ENCODE measurements at places on chromosomes 5 and 9. TPM values are rescaled to one million over a fixed set of nuclear protein-coding genes. Genes with fewer than 3 reads are reported as not detected.

GRCh38 chr5:42467981-42468524 is 44.8 kb downstream of the GHR start:
- no peak for DNase-seq

DNA sequence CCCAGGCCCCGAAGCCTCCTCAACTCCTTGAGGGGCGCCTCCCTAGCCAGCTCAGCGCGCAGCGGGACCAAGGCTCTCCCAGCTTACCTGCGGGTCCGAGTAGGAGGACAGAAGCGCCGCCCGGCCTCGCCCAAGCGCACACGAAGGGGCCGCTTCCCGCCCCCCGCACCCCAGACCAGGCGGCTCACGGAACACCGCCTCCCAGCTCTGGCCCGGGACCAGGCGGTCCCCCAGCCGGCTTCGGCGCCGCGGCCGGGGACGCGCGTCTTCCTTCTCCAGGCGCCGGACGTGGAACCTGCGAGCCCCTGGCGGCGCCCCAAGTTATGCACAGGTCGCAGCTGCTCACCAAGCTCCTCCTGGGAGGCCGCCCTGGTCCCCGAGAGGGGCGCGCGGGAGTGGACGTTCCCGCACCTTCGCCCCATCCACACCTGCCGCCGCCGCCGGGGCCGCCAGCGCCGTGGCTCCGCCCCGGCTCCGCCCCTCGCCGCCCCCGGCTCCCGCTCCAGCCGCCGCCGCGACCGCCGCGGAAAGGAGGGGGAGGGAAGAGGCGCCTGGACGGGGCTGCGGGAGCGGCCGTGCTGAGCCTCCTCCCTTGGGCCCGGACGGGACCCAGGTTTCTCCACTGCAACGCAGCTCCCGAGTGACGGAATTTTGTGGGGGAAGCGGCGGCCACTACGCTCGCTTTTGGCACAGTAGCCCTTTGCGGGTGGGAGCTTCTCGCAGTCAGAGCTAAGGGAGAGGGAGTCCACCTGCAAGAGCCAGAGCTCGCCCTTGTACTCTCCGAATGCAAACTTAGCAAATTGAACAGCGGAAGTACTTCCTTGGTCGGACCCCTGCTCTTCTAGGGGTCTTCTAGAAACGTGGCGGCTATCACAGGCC is 77.5 kb upstream of the IFNE start:
- DNase-seq: peak; percentile 58

DNA sequence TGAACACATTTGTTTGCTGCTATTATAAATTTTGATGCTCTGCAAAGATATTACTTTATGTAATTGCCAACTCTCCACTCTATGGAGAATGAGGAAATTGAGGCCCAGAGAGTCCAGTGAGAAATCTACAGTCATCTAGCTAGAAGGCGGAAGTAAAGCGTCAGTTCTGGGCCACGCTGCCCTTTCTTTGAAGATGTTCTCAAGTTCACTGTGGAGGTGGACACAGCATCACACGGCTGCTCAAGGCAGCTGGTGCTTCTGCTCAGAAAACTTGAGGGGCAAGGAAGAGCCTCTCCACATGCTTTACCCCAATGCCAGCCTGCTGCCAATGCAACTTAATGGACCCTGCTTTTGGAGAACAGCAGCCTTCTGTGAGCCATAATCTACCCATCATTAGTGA is 96.3 kb downstream of the TTLL11 start:
- no peak for DNase-seq

- peak; percentile 79 for DNase-seq
Measured at GRCh38 chr5:138449501-138450239, 10.8 kb downstream of the REEP2 start.

- DNase-seq: peak; percentile 83
Measured at GRCh38 chr9:5587024-5587423, 41.9 kb upstream of the RIC1 start.

- DNase-seq: no peak
Measured at GRCh38 chr9:74444369-74444768, 52.8 kb upstream of the RORB start.

GRCh38 chr5:1536871-1537602 is 13.3 kb upstream of the LPCAT1 start:
- no peak for DNase-seq

DNA sequence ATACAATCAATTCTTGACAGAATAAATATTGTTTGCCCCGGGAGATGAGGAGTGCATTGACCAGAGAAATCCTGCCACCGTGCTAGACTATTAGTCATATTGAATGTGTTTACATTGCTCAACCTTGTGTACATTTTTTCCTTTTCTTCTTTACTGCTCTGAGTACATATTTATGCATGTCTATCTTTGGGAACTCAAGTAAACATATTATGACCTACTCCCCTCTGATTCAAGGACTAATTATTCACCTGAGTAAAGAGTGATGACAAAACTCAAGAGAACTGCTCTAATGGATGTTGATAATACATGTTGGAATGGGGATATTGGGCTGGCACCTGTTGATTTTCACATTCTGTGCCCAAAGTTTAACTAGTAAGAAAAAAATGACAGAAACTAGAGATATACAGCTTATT is 3.9 kb upstream of the SPINK1 start:
- DNase-seq: no peak

DNA sequence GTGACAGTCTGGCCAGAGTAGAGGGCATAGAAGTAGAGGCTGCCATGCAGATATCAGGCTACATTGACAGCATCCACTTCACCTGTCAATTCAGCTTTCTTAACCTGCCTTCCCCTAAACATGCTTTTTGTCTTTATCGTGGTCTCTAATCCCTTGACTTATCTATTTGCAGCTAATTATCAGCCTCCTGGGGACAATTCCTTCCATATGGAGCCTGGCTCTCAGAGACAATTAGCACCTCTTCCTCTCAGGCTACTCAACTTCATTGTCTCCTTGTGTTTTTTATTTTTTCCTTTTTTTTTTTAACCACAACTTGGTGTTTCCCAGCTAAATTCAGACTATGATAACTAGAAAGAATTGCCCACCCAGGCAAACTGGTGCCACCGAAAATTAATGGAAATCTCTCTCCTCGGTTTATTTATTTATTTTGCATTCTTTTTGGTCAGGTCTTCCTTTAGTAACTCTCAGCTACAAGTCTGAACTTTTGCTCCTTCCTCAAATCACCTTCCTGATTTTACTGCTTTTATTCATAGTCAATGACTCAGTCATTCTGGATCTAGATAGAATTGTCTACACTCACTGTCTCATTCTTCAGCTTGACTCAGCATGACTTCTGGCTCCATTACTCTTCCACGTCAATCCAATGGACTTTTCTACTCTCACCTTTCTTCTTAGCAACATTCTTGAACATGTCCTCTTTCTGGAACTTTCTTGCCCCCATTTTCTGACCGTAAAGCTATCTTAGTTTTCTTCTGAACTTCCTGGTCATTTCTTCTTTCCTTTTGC is 63.0 kb upstream of the BASP1 start:
- DNase-seq: peak; percentile 53

- no peak for DNase-seq
Measured at GRCh38 chr5:66671305-66671704, 75.1 kb downstream of the MAST4 start.

Gene FAM200C
- total RNA-seq: 5.6 TPM

DNA sequence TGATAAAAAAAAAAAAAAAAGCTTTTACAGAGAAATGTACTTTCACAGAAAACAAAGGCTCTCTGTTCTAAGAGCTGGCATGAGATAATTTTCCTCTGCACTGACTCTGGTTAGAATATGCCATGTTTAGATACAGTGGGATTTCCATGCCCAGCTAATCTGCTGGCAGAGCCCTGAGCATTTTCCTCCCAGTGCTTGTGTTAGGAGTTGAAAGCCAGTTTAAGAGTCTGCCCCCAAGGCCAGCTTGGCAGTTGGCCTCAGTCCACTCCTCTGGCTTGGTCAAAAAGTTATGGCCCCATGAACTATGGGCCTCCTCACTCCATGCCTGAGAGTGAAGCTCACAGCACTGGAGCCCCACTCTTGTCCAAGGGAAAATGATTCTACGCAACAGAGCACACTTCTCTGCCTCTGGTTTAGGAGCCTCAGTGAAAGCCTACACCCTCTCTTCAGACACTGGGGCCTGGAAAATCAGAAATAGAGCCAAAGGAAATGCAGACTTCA is 21.9 kb downstream of the MOCS2 start:
- no peak for DNase-seq

Gene IFNA21
- not detected for total RNA-seq

Gene ACOT12
- not detected for total RNA-seq

Gene CCL27
- total RNA-seq: not detected

Gene GOLPH3
- 65.3 TPM for total RNA-seq

Gene RNF183
- not detected for total RNA-seq

Gene IL3
- total RNA-seq: not detected

Gene TERT
- total RNA-seq: 177 TPM

GRCh38 chr5:5140479-5141338 is 579 bp downstream of the ADAMTS16 start:
- DNase-seq: no peak

DNA sequence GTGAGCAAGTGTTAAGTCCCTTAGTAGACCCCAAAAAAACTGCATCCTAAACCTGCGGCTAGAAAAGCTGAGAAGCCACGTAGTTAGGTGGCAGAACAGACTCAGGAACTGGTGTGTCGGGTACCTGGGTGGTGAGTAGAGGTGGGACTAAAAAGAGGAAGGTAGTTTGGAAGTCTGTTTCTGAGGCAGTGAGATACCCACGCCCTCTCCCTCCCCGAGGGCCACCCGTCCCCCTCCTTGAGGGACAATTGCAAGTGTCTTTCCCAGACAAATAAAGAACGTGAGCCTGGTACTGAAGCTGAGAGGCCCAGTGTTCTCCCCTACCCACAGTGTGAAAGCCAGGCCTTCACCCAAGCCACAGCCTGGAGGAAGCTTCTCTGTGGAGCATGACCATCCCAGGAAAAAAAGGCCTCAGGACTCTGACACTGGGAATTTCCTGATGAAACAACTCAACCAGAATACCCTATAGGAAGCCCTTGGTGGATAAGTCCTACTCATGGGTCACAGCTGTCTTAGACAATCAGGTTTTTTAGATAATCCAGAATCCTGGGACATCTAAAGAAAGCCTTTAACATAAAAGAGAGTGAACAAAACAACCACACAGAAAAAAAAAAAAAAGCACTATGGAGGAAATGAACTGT is 7.0 kb upstream of the CD74 start:
- DNase-seq: no peak

GRCh38 chr9:19807182-19807892 is 18.5 kb upstream of the SLC24A2 start:
- no peak for DNase-seq

Gene STOML2
- total RNA-seq: 138 TPM

DNA sequence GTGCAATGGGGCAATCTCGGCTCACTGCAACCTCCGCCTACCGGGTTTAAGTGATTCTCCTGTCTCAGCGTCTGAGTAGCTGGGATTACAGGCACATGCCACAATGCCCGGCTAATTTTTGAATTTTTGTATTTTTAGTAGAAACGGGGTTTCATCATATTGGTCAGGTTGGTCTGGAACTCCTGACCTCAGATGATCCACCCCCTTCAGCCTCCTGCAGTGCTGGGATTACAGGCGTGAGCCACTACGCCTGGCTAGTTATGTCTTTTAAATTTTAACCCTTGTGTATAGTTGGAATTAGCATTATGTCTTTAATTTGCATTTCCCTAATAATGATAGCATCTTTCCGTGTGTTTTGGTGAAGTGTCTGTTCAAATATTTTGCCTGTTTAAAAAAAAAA is 11.5 kb downstream of the GPBP1 start:
- no peak for DNase-seq

GRCh38 chr9:79975621-79976256 is 404.0 kb downstream of the TLE4 start:
- DNase-seq: no peak

Gene ROPN1L
- 1.1 TPM for total RNA-seq

Gene PCDHB10
- 2.8 TPM for total RNA-seq

DNA sequence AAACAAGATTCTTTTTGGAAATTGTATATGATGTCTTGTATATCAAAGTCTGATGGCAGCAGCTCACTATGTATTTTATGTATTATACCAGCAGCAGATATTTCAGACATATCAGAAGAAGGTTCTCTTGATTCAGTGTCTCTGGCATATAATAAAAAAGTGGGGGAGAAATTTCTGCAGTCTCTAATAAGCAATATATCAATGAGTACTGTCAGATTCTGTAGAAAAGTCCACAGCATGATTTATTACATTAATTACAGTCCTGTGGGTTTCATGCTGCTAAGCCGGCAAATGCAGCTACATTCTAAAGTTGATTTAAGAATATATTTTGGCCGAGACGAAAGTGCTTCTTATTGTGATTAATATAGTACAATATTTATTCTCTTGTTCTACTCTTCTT is 113.1 kb downstream of the KIAA1958 start:
- DNase-seq: no peak

- no peak for DNase-seq
Measured at GRCh38 chr5:139885172-139885856, 89.7 kb downstream of the PSD2 start.
